Fibroblast of skin of scalp (primary cell): ENCODE measurements at places on chromosomes 2 and 18.

DNA sequence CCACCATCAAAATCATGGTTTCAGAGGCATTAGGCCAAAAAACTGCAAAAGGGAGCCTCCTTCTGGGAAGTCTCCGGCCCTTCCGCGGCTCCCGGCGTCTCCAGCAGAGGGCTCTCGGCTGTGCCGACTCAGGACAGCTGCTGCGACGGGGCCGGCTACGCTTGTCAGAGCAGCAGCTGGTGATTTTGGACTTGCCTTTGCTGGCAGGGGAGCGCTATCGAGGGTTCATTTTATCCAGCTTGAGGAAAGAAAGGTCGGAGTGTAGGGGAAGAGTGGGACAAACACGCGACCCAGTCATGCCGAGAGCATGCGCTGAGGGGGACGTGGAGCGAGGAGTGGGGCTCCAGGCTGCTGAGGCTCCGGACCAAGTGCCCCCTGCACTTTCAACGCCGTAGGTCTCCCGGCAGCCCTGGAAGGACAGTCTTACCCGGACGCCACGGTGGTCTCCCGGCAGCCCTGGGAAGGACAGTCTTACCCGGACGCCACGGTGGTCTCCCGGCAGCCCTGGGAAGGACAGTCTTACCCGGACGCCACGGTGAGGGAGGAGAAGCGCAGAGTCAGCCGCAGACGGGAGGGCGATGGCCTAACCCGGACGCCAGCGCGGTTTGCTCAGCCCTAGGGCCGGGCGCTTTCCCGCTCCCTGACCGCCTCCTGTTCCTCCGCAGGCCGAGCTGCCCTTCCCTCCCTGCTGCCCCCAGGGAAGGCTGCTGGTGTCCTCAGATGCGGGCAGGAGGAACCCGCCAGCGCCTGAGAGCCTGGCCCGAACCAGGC lies 21.7 kb downstream of the DDX18 start:
- DNase-seq = peak; percentile 81

GRCh38 chr2:63163161-63163820 lies 112.7 kb downstream of the OTX1 start:
- no peak for DNase-seq

GRCh38 chr2:102010902-102011301 lies 19.1 kb downstream of the IL1R2 start:
- DNase-seq = no peak

GRCh38 chr2:241965931-241966412 lies 96.4 kb downstream of the RTP5 start:
- peak; percentile 98 for DNase-seq

DNA sequence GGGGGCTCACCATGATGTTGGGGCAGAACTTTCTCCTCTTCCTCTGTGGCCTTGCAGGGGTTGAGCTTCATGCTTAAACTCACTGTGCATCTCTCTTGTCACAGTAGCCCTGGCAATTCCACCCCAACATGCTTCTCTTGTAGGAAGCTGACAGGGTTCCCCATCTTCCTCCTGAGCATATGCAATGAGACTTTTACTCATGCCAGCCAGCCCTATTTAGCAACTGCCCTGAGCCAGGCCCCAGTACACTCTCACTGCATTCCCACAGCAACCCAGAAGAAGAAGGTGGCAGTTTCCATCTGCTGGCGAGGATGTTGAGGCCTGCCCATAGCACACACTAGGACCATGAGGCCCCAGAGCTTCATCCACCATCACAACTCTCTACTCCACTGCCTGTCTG lies 72.2 kb upstream of the TEX51 start:
- no peak for DNase-seq

- DNase-seq = no peak
These were observed 36.0 kb downstream of the RMC1 start for GRCh38 chr18:23539296-23539695.
